ENCODE measurements at places on chromosomes 3 and 15.

GRCh38 chr3:34264337-34265041 lies 466.1 kb downstream of the PDCD6IP start:
- no peak for DNase-seq

GRCh38 chr3:106124818-106125217 lies 256.0 kb upstream of the CBLB start:
- no peak for DNase-seq

DNA sequence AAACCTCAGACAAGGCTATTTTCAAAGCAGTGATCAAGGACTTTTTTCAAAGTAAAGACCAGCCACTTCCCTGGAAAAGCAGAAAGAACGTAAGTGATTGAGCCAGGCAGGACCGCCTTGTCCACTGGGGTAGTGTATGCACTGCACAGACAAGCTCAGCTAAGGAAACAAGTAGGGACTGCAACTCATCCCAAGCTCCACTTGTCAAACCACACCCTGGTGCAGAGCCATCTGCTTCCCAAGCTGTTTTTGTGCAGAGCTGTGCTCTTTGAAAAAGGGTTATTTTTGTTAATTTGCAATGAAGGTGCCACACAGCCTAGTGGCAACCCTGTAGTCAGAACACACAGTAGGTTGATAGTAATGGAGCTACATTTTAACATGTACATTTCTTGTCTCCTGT lies 193.3 kb downstream of the ADAMTS9 start:
- DNase-seq: no peak

DNA sequence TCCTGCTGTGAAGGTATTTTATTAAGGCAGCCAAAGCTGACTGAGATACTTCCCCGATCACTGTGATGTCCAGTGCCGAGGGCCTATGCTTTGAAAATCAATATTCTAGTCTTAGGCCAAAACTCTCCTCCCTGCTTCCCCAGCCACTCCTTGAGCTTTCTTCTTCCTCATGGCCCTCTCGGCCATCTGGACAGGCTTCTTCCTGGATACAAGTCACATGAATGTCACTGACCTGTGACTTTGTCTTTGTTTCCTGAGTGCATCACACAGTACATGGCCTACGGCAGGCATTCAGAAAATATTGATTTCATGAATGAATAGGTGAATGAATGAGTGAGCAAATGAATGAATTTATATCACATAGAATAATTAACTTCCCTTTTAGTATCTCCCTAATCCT lies 24.6 kb upstream of the HES1 start:
- DNase-seq: no peak

DNA sequence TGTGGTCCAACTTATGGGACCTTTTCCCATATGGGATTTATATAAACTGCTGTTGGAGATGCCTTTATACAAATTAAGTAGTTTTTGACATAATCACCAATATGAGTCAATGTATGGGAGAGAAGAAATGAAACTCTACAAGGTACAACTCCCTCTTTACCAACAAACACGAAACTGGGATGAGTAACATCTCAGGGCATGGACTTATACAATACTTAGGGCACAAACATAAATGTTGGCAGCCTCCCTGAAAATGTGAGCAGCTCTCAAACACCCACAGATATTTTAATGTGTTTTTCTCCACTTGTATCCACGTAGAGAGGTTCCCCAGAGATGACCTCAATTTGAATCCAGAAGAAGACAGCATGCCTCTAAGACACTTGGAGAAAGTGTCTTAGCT lies 161.6 kb downstream of the MAGI1 start:
- no peak for DNase-seq

DNA sequence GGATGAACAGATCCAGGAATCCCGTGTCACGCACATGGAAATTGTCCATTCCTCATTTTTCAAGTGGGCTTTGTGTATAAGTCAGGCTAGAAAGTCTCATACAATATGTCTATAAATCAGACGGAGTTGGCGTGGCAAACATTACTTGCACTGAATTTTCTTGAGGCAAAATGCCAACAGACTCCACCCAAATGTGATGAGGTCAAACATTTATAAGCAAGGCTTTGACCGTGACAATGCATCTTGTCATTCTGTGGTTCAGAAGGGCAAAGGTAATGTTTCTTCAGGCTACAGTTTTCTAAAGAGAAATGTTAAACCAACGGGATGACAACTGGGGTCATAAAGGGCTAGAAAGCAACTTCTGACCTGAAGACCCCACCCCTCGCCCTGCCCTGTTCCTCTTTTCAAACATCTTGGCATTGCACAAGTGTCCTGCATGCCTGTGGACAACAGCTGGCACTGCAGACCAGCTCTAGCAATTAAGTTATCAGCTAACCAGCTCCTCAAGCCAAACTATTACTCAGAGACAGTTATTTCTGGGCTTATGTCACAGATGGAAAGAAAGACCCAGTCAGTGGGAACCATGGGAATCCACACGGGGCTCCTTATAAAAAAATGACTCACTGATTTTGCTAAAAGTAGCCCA lies 36.5 kb upstream of the SPTBN5 start:
- DNase-seq: no peak

DNA sequence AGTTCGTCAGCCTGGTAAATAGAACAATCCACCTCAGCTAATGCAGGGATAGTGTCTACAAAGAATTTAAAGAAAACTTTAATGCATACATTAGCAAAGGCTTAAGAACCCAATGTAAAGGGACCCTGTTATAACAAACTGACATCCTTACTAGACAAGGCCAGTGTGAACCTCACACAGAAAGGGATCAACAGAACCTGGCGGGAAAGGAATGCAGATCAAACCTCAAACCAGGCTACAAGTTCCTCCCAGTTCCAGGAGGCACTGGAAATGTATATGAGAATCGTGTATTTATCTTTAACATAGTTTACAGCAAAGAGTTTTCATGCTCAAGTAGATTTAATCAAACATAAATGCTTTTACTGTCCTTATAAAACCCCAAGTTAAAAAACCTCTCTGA lies 37.6 kb upstream of the ATP11B start:
- DNase-seq: no peak

DNA sequence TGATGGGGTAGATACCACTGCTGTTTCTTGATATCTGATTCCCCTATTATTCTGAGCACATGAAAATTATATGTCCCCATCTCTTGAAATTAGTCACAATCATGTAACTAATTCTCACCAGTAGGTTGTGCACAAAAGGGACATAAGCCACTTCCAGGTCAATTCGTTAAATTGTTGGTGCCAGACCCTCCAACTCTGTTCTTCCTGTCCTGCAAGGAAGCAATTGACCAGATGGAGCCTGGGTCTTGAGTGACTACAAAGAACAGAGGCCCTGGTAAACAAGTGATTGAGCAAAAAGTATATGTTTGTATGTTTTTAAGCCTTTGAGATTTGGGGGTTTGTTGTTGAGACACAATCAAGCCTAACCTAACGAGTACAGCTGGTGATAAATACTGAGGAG lies 36.9 kb downstream of the ABI3BP start:
- no peak for DNase-seq

Measured in cortex of kidney (tissue), 1 donor.